Left colon (tissue), 2 donors: ENCODE measurements at places on chromosomes 4 and X.

DNA sequence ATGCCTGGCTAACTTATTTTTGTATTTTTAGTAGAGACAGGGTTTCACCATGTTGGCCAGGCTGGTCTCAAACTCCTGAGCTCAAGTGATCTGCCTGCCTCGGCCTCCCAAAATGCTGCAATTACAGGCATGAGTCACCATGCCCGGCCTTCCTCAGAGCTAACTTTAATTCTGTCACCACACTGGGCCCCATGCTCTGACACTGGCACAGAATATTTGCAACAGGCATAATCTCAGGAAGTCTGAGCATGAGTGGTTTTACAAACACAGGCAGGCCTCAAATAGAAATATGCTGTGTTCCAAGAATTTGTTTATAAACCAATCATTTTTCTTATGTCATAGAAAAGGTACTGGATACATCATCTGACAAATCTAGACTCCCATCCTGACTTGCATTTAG, 32.7 kb upstream of the FAM9C start:
- DNase-seq = no peak

- no peak for DNase-seq
These were observed 18.5 kb downstream of the EPHA5 start for GRCh38 chr4:65651751-65652150.

GRCh38 chr4:163542275-163542674, 47.8 kb downstream of the TMA16 start:
- no peak for DNase-seq

- DNase-seq = no peak
These were observed 126.5 kb downstream of the REELD1 start for GRCh38 chr4:146340798-146341197.

GRCh38 chrX:47540754-47541538, 20.1 kb upstream of the ARAF start:
- peak; percentile 85 for DNase-seq

- no peak for DNase-seq
These were observed 46.5 kb upstream of the PGRMC1 start for GRCh38 chrX:119189595-119189994.

- DNase-seq = no peak
These were observed 17.9 kb downstream of the EXOC1 start for GRCh38 chr4:55871299-55871800.

DNA sequence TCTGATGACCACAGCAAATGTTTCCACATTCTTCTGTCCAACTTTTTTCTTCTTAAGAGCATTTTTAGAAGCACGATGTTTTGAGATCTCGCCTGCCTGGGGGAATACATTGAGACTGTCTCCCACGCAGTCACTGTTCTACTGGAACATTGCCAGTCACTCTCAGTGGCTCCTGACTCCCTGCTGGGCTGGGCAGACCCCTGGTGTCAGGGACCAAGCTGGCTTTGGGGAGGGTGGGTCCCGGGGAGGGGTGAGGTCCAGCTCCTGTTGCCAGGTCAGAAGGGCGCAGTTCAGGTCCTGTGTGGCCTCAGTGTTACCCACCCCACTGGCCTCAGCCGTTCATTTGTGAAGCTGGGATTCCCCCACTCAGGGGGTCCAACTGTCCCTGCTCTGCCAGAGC, 18.9 kb upstream of the ABLIM2 start:
- no peak for DNase-seq
